ENCODE measurements at places on chromosomes 6 and 20.

GRCh38 chr20:62944184-62944583 is 6.2 kb downstream of the GID8 start:
- no peak for DNase-seq

DNA sequence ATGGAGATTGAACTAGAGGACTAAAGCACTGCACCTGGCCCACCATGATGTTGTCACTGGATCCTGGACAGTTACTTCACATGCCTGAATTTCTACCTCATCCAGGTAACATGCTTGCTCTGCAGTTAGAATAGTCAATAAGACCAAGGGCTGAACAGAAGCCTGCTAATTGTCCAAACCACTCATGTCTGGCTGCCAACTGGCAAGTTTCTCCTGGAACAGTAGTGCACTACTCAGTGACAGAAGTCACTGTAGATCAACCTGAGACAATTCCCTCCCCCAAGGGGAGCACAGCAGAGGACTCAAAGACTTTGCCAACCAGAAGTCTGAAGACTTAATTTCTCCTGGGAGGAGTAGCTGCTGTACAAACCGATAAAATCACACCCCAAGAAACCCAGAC is 454.6 kb upstream of the MARCKS start:
- DNase-seq, result no peak

DNA sequence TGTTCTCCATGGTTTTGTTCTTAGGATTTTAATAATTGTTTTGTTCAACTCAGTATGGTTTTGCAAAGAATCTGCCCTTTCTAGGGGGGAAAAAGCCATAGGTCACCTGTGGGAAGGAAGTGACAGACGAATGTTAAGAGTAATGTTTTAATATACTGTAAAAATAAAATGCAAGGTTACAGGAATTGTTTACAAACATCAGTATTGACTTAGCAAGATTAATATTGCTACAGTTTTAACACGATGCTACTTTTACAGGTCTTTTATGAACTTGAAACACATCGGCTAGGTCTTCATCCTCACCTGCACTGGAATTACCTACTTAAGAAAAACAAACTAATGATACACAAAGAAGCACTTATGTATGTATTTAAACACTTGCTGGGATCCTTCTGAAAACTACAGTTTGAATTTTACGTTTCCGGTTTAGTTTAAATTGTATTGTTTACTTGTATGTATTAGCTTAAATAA is 1.7 kb upstream of the NKX2-4 start:
- DNase-seq, result no peak

- no peak for DNase-seq
Measured at GRCh38 chr6:159037756-159038290, 7.0 kb downstream of the TAGAP start.

- no peak for DNase-seq
Measured at GRCh38 chr20:63269724-63270123, 2.9 kb upstream of the ARFGAP1 start.

DNA sequence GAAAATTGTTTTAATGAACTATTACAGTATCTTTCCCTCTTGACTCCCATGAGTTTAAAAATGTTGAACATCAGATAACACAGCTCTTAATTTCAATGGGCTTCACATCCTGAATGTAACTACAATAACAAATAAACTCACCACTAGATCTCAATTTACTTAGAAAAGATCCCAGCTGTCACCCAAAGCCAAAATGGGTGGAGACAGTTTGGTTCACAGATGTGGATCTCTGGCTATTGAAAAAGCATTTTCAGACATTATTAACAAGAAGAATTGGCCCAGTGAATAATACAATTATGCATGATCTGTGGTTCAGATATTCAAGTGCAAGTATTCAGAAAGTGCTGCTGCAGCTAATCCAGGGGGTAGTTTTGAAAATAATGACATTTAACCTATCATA is 184.7 kb upstream of the RALGAPA2 start:
- DNase-seq, result no peak

DNA sequence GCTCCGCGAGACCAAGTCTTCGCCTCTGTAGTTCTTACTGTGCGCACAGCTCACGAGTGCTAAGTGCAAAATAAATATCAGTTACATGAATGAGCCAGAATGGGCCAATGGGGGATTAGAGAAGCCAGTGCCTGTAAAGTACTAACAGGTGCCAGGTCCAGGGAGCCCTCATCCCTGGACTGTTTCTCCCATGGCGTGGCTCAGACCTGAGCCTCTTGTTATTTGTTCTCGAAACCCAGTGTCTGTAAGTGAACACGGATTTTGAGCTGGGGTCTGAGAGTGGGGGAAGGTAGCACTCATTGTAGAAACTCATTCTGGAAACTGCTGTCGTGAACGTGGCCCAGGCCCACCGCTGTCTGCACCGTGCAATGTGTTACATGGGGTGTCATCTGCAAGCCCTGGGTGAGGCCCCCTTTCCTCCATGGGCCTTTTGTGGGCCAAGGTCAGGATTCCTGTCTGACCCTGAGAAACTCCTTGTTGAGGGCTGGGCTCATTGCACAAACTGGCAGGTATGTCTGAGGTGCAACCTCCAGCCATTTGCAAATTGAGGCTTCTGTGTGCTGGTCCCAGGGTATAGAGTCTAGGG is 154.7 kb downstream of the SYCP2 start:
- DNase-seq, result no peak

GRCh38 chr6:47424436-47424836 is 53.2 kb upstream of the CD2AP start:
- no peak for DNase-seq

GRCh38 chr6:149395185-149395584 is 4.9 kb upstream of the SUMO4 start:
- no peak for DNase-seq

GRCh38 chr20:58818586-58819285 is 32.0 kb downstream of the GNAS-AS1 start:
- no peak for DNase-seq

GRCh38 chr6:41237128-41237527 is 9.0 kb downstream of the TREML4 start:
- no peak for DNase-seq

DNA sequence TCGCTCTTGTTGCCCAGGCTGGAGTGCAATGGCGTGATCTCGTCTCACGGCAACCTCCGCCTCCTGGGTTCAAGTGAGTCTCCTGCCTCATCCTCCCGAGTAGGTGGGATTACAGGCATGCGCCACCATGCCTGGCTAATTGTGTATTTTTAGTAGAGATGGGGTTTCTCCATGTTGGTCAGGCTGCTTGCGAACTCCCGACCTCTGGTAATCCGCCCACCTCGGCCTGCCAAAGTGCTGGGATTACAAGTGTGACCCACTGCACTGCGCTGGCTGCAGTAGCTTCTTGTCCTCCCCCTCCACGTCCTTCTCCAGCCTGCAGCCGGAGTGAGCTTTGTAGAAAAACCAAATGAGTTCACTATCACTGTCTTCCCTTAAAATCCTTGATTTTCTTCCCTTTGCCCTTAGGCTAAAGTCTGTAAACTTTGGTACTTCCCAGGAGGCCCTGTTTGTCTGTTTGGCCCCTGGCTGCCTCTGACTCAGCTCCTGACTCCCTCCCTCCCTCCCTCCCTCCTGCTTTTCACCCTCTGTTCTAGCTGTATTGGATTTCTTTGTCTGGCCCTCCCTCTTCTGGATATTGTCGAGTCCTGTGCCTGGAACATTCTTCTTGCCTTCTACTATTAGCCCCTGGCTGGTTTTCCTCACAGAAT is 12.9 kb downstream of the PARD6B start:
- no peak for DNase-seq

DNA sequence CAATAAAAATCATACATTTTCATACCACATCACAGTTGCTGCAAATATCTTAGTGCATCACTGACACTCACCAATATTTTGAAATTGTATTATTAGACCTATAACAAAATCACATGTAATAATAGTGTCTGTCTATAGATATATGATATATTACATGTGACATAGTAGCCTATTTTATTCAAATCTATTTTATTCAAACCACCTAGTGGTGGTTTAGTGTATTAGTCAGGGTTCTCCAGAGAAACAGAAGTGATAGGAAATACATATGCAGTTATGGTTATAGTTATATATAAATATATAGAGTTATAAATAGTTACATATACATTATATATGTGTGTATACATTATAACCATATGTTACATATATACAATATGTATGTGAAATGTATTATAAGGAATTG is 366.5 kb upstream of the ARID1B start:
- DNase-seq, result no peak

DNA sequence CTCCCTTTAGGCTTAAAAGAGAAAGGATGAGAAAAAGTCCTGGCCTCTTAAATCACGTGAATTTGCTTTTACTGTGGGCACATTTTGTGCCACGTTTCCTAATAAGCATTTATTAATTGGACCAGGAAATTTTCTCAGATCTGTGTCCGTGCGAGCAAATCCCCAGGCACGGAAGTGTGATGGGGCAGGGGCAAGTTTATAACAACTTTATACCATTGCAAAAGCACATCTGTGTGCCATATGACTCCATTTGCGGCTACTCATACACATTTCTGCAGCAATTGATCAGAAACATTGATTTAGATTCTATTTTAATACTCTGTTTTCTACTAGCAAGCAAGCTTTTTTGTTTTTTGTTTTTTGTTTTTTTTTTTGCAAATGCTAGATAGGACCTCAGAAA is 373.2 kb downstream of the TAF4 start:
- DNase-seq, result no peak

GRCh38 chr6:28948782-28949486 is 25.1 kb upstream of the TRIM27 start:
- DNase-seq, result no peak

- DNase-seq, result no peak
Measured at GRCh38 chr6:93896081-93896480, 476.7 kb upstream of the EPHA7 start.

Measured in inflammatory macrophage (primary cell).